ENCODE measurements at places on chromosomes 5 and 9.

DNA sequence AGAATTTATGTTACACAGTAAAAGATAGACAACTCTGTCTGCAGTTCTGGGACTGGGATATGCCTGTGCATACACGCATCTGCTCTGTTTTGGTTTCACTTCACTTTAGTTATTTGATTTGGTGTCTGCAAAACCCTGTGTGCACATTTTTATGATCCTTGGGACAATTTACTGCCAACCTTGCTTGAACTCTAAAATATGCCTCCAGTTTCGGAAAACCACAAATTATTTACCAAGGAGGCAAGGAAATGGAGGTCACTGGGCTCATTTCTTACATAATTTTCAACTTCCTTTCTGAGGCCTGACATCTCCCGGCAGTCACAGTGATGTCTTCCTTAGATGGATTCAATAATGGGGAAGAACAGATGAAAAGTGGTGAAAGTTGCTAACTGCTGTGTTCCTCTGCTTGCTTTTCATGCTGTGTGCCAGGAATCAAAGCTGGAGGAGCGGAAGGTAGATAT lies 61.2 kb upstream of the TAF11L2 start:
- no peak for DNase-seq
- no peaks in the 10 kb centered on the region for H3K4me1 ChIP-seq
- no peak overlapping the region for H3K27ac ChIP-seq

DNA sequence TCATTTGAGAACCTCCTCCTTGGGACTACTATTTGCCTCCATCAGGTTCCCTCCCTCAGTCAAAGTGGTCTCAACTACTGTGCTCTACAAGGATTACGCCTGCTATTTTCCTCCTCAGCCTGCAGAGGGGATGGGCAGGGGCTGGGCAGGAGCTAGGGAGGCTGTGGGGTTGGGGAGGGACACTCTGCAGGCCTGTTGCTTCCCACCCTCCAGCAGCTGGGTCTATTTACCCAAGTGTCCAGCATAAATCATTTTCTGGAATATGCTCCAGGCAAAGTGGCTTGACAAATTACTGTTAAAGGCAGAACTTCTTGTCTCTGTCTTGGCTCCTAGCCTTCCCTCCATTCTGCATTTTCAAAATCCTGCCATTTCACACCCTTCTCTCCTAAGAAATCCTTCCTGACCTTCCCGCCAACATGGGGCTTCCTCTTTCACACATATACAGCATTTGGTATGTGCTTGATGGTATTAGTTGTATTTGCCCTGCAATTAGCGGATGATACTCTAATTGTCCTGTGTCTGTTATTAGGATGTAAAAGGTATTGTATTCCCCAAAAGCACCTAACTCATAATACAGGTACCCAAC lies 106.7 kb downstream of the EFNA5 start:
- DNase-seq = no peak
- peaks cover 11% of the 10 kb centered on the region for H3K27me3 ChIP-seq
- no peak overlapping the region for H3K27ac ChIP-seq
- H3K4me1 ChIP-seq = no peaks in the 10 kb centered on the region

GRCh38 chr9:133664173-133665050 lies 28.2 kb downstream of the DBH start:
- DNase-seq = no peak
- H3K4me1 ChIP-seq = peaks cover 1% of the 10 kb centered on the region

DNA sequence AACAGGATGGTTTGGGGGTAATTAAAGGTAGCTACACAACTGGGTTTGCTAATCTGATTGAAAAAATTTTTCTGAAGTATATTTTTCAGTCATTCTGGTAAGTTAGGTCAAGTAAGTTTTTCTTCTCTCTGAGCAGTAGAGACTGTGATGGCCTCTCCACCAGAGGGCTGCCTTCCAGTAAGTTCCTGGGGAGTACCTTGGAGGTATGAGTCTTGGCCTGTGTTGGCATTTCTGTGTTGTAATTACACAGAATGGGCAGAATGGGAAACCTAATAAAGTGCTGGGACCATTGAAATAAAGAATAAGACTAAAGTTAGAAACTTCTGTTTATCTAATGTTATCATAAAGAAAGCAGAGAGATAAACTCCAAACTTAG lies 430.8 kb downstream of the ARHGEF28 start:
- H3K4me1 ChIP-seq = no peaks in the 10 kb centered on the region
- H3K36me3 ChIP-seq = no peaks in the 10 kb centered on the region
- no peak overlapping the region for H3K27ac ChIP-seq

DNA sequence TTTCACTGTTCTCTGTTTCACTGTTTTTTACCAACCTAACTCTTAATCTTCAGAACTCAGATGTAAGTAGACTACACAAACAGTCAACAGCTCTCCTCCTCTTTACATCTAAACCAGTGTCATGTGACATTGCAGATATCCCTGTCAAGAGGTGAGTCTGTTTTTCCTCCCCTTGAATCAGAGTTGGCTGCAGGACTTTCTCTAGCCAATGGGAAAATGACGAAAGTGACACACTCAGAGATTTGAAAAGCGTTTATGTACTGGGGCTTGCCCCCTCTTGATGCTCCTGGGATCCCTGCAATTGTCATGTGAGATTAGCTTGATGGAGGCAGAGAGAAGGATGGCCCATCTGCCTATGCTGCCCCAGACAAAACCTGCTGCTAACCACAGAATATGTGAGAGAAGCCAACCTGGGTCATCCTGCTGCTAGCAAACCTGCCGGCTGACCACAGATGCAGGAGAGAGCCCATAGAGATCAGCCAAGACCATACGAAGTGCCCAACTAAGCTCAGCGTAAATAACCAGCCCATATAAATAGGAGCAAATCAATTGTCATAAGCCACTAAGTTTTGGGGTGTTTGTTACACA lies 111.1 kb downstream of the ASTN2 start:
- H3K27ac ChIP-seq = no peak overlapping the region
- no peak for DNase-seq
- H3K4me1 ChIP-seq = no peaks in the 10 kb centered on the region
- no peak overlapping the region for H3K4me3 ChIP-seq

DNA sequence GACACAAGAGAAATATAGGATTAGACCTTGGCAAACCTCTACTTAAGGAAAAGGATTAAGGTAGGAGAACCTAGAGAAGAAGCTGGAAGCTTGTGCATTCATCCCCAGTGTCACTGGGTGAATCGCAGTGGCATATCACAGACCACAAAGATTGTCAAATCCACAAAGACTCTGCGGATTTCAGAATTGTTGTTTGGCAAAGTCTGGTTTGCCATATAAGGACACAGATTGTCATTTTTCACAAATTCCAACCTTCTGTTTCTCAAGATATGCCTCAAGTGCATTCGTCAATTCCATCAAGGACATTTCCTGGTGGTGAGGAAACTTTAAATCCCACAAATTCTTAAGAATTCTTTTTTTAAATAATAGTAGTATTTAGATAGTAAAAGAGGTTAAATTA lies 395.1 kb upstream of the PAPPA start:
- no peak overlapping the region for H3K4me3 ChIP-seq
- no peaks in the 10 kb centered on the region for H3K4me1 ChIP-seq
- H3K27me3 ChIP-seq = no peaks in the 10 kb centered on the region
- H3K36me3 ChIP-seq = no peaks in the 10 kb centered on the region
- DNase-seq = no peak

GRCh38 chr5:32475334-32476097 lies 31.0 kb upstream of the ZFR start:
- DNase-seq = no peak
- H3K36me3 ChIP-seq = no peaks in the 10 kb centered on the region
- H3K4me3 ChIP-seq = no peak overlapping the region
- no peak overlapping the region for H3K27ac ChIP-seq

GRCh38 chr9:134624621-134625181 lies 16.9 kb upstream of the COL5A1 start:
- no peaks in the 10 kb centered on the region for H3K27me3 ChIP-seq
- no peak for DNase-seq
- H3K27ac ChIP-seq = no peak overlapping the region
- H3K4me1 ChIP-seq = no peaks in the 10 kb centered on the region

DNA sequence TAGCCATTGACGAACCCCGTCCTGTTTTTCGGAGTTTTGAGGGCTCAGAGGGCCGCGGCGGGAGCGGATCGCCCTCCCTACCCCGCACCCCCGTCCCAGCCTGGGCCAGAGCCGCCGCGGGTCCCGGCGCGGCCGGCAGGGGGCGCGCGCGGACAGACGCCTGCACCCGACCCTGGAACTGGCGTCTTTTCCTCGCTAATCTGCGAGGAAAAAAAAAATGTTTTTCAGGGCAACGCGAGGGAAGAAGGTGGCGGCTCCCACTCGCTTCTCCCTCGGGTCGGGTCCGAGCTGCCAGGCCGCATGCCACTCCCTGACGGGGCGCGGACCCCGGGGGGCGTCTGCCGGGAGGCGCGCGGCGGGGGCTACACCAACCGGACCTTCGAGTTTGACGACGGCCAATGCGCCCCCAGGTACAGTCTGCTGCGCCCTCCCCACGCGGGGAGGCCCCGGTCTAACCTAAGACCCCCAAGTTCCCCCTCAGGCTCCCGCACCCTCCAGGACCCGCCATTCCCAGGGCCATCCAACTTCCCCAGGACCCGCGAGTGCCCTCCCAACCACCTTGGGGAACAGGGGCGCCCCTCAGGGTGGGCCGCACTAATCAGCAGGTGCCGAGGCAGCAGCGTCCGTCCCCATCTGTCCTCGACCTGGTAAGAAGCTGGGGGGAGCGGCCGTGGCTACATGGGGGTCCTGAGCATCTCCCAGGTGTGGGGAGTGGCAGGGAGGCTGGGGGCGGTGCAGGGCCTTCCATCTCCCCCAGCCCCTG lies at the start of gene KCNT1:
KCNT1 (plus strand) TSS at position 227 of the 763 bp plus-strand sequence; CDS start at position 301, 74 bp downstream.
- no peak within 1 kb of the TSS for H3K4me3 ChIP-seq
- H3K36me3 ChIP-seq = no peaks in the 10 kb centered on the region
- no peaks in the 10 kb centered on the region for H3K27me3 ChIP-seq
- H3K4me1 ChIP-seq = no peaks in the 10 kb centered on the region
- H3K27ac ChIP-seq = no peak within 1 kb of the TSS
- peak; percentile 47 for DNase-seq

GRCh38 chr9:84709056-84709455 lies 39.5 kb downstream of the NTRK2 start:
- no peak overlapping the region for H3K4me3 ChIP-seq
- H3K27ac ChIP-seq = no peak overlapping the region
- no peak for DNase-seq
- H3K4me1 ChIP-seq = peaks cover 15% of the 10 kb centered on the region
- no peaks in the 10 kb centered on the region for H3K36me3 ChIP-seq

GRCh38 chr9:74293479-74293878 lies 203.7 kb upstream of the RORB start:
- no peak overlapping the region for H3K27ac ChIP-seq
- no peaks in the 10 kb centered on the region for H3K4me1 ChIP-seq
- DNase-seq = no peak
- H3K4me3 ChIP-seq = no peak overlapping the region

DNA sequence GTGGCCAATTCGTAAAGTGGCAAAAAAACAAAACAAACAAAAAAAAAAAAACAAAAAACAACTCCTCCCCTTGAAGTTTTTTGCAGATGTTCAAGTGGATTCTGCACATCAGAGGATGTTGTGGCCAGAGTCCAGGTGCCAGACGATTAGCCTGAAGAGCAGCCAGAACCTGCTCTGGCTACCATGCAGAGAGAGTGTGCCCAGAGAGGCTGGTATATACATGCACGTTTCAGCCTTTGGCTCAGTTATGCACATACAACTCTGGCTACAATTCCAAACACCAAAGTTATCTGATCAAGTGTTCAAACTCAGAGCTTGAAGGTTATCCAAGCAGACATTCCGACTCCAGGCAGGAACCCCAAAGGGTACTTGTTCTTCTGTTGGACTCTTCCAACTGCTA lies 34.7 kb downstream of the GGTA1 start:
- H3K36me3 ChIP-seq = no peaks in the 10 kb centered on the region
- H3K4me3 ChIP-seq = no peak overlapping the region
- H3K27me3 ChIP-seq = peaks cover 22% of the 10 kb centered on the region
- DNase-seq = no peak

Measured in activated CD4-positive, alpha-beta T cell treated with anti-CD3 and anti-CD28 coated beads, Interleukin-2, amount 10 ng/mL, durations not matched to agents 7 days and 5 days (primary cell).